ENCODE measurements at places on chromosomes 3 and 15.

DNA sequence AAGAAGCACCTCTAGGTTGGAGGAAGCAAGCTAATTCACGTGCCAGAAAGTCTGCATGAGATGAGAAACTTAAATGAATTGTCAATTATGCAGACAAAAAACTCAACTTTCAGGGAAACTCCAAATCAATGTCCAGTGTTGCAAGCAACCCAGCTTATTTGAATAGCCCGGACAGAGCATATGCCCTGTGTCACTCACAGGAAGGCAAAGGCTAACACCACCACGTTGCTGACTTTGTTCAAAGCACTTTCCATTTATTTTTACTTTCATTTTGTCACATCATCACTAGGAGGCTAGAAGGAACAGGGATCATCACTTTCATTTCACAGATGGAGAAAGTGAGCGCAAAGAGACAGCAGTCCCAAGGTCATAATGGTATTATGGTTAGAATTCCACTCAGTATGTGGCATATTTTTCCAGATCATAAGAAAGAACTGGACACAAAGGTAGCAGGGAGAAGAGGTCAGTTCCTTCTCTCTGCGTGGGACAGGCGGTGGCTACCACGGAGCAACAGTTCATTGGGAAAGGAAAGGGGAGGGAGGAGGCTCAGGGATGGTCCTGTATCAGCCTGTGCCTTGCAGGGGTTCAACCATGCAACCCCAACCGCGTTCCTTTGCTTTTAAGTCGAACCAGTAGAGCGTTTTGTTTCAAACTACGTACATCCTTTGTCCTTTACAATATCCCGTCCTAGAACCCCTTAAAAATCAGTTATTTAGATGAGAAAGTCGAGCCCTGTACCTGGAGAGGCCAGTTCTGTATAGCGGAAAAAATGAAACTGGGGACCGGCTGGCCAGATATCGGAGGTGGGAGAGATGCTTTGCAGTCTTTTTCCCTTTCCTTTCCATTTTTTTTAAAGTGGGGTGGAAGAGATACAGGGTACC, 1.1 kb downstream of the HEG1 start:
- no peak for DNase-seq

DNA sequence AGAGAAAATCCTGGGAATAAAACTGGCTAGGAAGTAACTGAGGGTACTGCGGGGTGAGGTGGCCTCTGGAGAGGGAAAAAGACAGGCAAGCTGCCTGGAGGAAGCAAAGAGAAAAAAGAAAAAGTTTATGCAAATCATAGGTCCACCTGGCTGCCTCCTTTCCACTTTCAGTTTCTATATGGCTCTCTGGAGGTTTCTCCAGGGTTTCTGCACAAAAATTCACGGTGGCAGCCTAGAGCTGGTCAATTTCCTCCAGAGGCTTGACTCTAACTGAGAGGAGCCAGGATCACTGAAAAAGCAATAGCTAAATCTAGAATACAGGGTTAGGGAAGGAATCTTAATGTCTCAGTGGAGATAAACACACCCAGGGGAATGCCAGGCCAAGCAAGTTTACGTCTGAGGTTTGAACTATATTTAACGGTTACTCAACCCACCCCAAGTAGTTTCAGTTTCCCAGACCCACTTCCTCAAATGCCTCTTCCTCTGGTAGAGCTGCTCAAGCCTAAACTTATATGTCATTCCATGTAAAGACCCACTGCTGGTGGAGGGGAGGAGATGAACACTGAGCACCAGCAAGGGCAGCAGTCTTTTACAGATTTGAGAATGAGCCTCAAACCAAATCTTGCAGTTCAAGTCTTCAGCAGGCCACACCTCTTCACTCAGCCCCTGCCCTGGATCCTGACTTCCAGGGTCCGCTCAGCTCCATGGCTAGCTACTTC, 5.7 kb downstream of the LYSMD2 start:
- no peak for DNase-seq

- DNase-seq = no peak
Observed at GRCh38 chr3:120425572-120426250, 25.1 kb downstream of the FSTL1 start.

DNA sequence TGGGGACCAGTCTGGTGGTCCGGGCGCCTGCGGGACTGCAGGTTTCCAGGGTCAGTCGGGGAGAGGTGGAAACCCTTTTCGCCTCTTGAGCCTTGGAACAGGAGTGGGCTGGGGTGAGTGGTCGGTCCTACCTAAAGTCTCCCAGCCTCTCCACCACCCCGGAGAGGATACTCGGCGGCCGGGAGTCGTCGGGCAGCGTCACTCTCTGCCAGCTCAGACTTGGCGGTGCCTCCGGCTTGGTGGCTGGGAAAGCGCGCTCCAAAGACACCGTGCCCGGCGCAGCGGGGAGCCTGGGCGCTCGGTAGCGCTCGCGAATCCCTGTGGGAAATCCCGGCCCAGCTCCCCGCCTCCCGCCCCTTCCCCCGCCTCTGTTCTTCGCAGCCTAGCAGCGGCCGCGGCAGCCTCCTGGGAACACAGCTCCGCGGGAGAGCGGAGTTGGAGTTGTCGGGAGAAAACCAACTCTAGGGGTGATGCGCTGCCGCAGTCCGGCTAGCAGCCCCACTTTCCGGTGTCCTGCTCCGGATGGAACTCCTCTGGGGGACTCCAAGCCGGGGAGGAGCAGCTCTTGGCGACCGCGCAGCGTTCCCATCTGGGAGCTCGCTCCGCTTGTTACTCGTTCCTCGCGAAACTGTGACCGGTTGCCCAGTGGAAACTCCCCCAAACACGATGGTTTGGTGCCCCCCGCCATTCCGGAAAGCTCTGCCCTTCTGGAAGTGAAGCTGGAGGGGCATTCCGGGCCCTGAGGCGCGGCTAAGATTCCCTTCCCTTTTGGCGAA, 1.4 kb downstream of the EPHB1 start:
- no peak for DNase-seq

- no peak for DNase-seq
Observed at GRCh38 chr3:31724651-31725050, 191.9 kb downstream of the STT3B start.

DNA sequence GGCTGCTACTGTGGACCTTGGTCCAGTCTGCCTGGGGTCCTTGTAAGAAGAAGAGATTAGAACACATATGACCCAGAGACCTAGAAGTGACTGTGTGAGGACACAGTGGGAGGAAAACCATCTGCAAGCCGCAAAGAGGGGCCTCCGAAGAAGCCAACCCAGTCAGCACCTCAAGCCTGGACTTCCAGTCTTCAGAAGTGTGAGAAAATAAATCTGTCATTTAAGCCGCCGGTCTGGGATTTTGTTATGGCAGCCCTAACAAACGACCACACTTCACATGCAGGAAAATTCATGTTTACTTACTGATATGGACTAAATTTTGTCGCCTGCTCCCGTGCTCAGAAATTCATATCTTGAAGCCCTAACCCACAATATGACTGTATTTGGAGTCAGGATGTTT, 44.4 kb upstream of the TMC3 start:
- DNase-seq = no peak

GRCh38 chr3:56616478-56617006, 59.6 kb downstream of the CCDC66 start:
- no peak for DNase-seq

DNA sequence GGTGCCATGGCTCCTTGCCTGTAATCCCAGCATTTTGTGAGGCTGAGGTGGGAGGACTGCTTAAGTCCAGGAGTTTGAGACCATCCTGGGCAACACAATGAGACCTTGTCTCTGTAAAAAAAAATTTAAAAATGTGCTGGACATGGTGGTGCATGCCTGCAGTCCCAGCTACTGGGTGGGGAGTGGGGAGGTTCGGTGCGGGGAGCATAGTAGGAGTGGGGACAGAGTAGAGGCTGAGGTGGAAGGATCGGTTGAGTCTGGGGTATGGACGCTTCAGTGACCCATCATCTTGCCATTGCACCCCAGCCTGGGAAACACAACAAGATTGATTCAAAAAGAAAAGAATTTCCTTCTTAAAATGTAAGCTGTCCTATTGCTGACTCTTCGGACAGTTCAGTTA, 1490.0 kb upstream of the GBE1 start:
- no peak for DNase-seq

- DNase-seq = no peak
Observed at GRCh38 chr15:38683382-38684242, 119.0 kb upstream of the RASGRP1 start.

DNA sequence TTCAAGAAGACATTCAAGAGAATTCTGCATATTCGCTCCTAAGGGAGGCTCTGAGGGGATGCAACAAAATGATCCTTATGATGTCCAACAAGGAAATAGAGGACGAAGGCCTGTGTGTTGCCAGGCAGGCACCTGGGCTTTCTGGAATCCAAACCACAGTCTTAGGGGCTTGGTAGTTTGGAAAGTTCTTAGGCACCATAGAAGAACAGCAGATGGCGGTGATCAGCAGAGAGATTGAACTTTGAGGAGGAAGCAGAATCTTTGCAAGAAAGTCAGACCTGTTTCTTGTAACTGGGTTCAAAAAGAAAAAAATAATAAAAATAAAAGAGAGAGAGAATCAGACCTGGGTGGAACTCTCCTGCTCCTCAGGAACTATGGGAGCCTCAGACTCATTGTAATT, 11.7 kb upstream of the ATG7 start:
- no peak for DNase-seq

DNA sequence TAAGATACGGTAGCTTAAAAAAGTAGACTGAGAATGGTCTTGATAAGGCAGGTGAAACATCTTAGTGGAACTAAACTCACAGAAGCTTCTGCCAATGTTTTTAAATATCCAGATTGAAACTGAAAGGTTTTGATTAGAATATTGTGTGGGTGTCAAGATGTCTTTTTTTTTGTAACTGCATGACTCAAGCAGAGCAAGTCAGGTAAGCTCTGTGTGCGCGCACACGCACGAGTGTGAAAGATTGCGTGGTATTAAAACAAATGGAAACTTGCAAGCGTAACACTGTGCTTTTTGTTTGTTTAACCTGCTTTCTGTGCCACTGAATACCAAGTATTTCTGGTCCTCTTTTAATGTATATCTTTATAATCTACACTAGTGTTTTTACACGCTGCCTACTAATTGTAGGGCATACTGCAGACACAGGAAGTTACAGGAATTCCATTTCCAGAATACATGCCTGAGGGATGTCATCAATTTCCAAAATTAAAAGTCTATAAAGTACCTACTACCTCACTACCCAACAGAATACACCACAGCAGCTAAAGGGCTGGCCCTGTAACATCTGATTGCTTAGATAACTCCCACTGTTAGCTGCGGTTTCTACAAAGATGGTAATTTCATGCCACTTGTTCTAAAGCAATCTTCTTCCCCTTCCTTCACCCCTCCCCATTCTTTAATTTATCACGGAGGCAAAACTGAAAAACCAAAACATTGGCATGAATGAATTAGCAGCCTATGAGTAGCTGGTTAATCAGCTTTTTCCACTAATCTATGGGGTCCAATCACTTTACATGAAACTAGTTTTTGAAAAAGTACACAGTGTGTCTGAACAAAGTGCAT, 472.8 kb downstream of the SHQ1 start:
- no peak for DNase-seq

DNA sequence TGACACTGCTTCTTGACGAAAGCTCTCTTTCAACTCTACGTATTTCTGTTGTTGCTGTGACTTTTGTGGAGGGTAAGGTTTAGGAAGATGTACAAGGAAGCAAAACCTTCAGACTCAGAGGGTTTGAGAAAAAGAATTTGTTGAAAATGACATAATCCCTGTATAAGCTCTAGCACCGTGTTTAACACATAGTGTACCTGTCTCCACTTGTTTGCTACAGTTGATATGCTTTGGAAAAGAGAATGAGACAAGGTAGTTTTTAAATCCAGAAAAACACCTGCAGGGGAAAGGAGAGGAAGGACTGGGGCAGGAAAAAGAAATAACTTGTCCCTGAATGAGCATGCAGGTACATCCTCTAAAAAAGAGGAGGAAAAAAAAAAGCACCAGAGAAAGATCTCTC, 29.6 kb upstream of the CP start:
- no peak for DNase-seq

DNA sequence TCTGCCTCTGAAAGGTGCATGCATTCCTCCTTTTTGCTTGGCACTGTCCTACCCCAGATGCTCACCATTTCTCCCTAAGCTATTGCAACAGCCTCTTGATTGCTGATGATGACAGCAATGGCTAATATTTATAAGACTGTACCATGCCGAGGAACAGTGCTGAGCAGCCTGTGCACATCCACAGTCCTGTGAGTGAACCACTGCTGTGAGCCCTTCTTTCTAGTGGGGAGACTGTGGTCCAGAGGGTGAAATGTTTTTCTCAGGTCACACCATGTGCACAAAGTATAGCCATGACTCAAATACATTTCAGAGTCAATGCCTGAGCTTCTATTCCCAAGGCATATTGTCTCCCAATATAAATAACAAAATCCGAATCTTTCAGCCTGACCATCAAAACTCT, 231.2 kb upstream of the LRTM1 start:
- no peak for DNase-seq

DNA sequence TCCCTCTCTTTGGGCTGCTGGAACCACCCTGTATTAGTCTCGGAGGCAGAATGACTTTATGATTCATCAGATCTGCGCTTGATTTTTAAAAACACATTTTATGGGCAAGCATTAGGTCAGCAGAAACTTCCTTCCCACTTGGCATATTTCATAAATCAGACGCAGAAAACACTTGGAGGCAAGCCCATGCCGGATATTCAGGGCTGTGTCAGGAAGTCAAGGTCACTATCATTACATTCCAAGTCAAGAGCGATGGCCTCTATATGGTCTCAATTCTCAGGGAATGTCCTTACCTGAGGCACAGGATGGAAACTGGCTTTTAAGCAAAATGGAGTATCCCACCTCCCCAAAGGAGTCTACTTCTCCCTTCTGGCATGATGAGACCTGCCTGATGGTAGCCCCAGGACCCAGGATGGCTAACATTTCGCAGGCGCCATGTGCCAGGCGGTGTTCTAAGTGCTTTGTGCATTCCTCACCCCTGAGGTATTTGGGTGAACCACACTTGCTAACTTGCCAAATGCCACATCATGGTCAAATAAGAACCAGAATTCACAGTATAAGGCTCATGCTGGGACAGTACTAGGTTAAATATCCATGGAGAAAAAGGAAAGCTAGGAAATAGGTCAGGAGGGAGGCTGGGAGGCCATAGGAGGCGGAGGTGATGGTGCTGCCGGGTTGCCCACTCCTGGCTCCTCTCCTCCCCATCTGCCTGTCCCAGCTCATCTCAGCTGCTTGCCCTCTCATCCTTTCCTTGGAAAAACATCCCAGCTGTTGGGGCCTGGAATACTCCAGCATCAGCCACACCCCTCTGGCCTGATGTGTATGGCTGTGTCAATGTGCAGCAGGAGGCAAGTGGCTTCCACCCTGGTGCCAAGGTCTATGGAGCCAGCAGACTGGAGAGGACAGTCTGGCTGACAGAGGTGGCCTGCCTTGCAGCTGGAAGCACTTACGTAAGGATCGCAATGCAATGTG, 18.8 kb downstream of the BCL2L10 start:
- DNase-seq = no peak

Data from GM18507 (cell line).